ENCODE measurements at places on chromosomes 1 and 21.

DNA sequence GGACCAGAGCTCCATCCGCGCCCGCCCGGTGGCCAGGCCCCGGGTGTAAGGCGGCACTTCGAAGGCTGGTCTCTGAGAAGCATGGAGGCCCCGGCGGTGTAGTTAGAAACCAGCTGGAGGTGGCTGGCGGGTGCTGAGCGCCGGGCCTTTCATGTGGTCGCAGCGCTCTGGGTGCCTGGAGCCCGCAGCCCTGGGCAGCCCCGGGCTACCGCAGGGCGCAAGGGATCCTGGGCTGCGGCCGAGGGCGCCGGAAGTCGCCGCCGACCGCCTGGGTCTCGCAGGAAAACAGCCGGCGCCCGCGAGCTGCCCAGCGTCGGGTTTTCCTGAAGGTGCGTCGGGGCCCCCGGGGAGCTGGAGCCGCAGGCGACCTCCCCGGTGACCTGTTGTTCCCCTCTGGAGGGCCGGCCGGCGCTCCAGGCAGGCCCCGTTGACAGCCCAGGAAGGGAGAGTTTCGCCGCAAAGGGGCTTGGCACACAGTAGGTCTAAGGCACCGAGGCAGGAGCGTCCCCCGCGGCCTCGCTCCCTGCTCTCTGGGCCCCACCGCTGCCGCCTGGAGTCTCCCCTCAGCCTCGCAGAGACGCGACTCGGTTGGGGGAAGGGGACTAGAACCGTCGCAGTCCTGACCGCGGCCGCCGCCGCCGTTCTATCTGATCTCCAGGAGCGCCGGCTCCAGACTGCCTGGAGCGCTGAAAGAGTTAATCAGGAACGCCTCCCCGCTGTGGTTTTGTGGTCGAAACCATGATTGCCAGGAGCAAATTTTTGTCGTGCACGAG, 2.7 kb downstream of the GRHL3 start:
- peak; percentile 26 for DNase-seq

GRCh38 chr1:64766429-64766828, 21.6 kb downstream of the RAVER2 start:
- DNase-seq, result no peak

DNA sequence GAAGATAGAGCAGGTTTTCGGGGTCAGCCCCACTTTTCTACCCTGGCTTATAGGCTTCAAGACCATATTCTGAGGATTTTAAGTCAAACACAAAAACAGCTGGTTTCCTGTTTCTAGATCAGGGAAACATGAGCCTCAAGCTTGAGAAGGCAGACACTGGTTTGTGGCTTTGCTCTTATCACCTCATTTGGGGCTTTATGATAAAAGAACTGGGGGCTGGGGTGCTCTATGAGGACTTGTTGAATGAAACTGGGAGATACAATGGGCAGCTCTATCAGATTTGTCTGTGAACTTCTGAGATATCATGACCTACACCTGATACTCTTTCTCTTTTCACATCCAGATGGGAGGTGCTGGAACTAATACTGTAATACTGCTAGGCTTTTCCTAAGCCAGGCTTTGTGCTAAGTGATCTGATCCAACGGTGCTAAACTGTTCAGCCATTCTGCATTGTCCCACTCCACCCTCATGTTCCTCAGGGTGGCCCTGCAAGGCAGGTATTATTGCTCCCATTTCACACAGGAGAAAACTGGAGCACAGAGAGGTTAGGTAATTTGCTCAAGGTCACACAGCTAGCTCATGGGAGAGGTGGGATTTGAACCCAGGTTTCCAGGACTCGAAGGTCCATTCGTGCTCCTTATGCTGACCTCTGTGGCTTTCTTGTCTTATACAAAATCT, 6.6 kb downstream of the AJAP1 start:
- no peak for DNase-seq

- no peak for DNase-seq
These were observed 31.8 kb upstream of the KCND3 start for GRCh38 chr1:112021263-112021662.

DNA sequence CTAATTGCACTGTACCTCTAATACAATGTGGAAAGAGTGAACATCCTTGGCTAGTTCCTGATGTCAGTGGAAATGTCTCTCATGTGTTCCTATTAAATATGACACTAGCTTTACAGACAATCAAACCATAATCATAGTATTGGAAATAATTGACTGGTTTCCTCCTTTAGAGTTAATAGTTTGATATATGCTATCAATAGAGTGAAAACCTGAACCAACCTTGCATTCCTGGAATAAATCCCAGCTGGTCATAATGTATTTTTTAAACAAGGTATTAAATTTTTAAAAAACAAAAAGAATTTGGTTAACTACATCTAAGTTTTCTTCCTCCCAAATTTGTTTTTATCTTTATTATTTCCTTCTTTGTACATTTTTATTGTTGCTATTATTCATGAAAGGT, 226.1 kb downstream of the SLC45A1 start:
- DNase-seq, result no peak

GRCh38 chr1:6423321-6423999, 1.1 kb upstream of the ESPN start:
- DNase-seq, result peak; percentile 36

GRCh38 chr1:69862906-69863305, 295.2 kb downstream of the LRRC7 start:
- no peak for DNase-seq

DNA sequence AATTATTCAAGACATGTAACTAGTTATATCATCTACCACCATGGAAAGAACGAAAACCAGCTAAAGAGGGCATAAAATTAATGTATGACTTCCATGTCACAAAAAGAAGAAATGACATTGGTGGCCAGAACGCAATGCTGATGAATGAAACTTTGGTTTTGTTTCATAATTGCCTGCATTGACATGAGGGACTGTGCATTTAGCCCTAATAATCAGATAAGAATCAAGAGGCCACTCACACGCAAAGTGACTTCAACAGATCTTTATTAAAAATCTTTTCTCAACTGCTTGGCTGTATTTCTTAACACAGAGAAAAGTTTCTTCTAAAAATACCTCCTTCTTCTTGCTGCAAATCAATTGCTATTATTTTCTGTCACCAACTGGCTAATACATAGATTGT, 184.7 kb upstream of the RUNX1 start:
- DNase-seq, result no peak

DNA sequence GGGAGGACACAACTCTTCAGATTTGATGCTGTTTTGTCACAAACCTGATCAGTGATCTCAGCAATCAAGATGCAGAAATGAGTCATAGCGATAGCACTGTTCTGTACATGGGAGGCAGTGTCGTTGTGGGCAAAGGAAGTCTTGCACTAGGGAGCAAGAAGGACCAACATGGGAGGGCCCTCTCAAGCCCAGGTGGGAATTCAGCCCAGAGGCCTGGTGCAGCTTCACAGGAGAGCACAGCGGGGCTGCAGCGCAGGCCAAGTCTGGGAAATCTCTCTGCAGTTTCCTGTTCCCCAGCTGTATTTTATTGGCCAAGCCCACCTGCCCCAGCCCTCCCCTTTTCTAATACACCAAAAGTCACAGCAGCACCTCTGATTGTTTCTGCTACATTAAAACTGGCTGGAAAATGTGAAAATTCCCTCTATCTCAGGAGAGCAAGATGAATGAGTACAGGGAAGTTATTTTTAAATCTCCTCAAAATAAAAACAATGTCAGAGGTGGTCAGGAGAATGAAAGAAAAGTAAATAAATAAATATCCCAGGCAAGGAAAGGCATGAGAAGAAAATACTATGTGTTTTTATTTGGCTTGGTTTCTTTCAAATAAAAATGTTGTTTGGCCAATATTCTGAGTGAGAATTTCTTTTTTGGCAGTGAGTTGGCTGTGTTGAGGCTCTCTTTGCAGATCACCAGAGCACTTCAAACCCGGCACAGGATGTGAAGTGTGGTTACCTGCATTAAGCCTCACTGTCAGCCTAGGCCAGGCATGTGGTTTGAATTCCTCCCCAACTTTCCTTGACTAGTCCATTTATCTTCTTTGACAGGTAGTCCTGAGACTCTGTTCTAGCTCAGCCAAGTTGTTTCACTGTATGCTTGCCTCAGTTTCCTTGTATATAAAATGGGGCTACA, 422.1 kb downstream of the PLPP3 start:
- no peak for DNase-seq

DNA sequence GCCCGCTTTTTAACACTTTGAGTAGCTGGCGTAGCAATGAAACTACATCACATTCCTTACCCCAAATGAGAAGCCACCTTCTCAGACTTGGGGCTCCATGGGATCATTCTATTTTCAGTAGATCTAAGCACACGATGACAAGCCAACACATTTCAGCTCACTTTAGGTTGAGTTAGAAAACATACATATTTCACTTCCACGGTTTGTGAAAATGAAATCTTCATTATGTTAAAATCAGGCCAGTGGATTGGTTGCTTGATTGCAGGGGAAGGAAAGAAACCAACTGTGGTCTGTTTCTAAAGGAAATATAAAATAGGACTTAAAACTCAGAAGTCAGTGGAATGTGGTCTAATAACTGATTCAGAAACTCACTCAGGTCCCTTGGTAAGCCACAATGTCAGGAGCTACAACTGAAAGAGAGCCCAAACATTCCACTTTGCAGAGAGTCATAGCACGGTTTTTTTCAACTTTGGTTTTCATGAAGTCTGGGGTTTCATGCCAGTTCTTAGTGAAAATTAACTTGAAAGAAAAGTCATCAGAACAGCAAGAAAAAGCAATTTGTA, 82.3 kb upstream of the TIAM1 start:
- DNase-seq, result no peak

DNA sequence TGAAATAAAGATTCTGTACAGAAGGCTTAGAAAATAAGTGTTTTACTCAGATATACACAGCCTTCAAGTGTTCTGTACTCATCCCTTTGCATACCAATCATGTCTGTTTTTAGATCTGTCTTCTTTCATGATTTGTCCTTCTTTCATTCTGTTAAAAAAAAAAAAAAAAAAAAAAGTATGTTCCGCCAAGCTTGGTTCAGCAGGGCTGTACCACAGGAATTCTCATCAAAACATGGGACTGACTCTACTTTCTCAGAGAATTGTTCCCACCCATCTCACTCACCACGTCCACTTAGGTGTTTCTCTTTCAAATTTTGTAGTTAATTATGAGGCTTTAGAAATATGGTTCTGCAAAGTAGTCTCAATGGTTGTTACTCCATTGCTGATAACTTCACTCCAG, 119.0 kb downstream of the AK5 start:
- no peak for DNase-seq

- DNase-seq, result no peak
These were observed 719.9 kb upstream of the TMPRSS15 start for GRCh38 chr21:19123525-19123924.

DNA sequence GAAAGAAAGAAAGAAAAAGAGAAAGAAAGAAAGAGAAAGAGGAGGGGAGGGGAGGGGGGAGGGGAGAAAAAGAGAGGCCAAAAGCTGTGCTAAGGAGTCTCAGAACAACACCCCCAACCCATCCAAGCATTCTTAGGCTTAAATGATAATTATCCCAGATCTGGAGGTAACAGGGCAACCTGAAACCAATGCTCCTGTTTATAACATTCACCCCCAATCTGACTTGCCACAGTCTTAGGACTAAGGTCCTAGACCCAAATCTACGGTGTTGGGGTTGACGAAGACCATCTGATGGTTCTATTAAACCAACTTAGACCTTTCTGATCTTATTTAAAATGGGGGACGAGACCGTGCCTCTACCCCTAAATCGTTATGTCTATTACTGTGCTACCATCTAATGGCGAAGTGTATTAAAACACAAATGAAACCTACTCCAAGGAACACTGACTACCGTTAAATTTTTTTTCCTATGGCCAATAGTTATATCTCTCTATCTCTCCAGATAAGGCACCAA, 119.3 kb upstream of the CDC42BPA start:
- no peak for DNase-seq

GRCh38 chr1:110053552-110054428, 16.7 kb downstream of the ALX3 start:
- DNase-seq, result no peak

DNA sequence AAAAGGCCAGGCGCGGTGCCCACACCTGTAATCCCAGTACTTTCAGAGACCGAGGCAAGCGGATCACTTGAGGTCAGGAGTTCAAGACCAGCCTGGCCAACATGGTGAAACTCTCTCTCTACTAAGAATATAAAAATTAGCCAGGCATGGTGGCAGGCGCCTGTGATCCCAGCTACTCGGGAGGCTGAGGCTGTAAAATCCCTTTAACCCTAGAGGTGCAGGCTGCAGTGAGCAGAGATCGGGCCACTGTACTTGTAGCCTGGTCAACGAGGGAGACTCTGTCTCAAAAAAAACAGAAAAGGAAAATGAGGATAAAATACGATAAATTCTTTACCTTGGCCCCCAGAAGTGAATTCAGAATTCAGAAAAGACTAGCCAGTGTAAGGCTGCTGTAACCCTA, 1.6 kb downstream of the TMEM50B start:
- no peak for DNase-seq

DNA sequence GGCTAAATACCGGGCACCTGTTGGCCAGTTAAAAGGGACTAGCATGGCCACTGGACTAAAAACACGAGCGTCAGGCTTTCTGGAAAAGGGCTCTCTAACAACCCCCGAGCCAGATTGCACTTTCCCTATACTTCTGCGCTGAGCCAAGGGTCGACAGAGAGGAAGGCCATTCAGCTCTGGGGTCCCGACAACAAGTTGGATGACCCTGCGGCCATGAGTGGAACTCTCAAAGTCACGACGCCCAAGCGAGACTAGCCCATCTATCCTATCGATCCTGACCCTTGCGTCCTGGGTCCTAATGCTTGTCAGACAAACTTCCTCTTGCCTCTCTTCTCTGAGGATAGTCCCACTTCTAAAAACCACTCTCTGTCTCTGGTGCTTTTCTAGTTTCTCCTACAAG, 99.9 kb upstream of the PRDX6 start:
- no peak for DNase-seq

All from stimulated activated CD8-positive, alpha-beta memory T cell treated with anti-CD3 and anti-CD28 coated beads, Interleukin-4, amount 100 ng/mL, for 4 hours (primary cell).